PC-9 (cell line): ENCODE measurements at places on chromosomes 11 and 22.

GRCh38 chr11:15288863-15289262 lies 174.1 kb downstream of the INSC start:
- DNase-seq = no peak

DNA sequence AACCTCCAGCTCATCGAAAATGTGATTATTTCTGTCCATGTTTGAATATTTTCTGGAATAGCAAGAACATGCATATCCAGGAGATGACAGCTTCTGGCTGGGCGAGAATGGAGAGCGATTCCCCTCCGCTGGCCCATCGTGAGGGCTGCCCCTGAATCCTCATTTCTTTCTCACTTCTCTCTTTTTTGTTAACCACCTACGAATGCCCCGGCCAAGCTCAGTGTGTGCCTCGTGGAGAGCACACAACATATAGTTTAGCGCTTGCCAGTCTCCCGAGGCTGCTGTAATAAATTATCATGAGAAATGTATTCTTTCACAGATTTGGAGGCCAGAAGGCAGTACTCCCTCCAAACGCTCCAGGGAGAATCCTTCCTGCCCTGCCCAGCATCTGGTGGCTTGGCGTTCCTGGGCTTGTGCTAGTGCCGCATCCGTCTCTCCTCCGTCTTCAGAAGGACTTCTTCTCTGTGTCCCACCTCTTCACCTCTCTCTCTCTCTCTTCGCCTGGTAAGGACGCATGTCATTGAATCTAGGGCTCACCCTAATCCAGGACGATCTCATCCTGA lies 1306.0 kb downstream of the TBC1D22A start:
- no peak for DNase-seq

DNA sequence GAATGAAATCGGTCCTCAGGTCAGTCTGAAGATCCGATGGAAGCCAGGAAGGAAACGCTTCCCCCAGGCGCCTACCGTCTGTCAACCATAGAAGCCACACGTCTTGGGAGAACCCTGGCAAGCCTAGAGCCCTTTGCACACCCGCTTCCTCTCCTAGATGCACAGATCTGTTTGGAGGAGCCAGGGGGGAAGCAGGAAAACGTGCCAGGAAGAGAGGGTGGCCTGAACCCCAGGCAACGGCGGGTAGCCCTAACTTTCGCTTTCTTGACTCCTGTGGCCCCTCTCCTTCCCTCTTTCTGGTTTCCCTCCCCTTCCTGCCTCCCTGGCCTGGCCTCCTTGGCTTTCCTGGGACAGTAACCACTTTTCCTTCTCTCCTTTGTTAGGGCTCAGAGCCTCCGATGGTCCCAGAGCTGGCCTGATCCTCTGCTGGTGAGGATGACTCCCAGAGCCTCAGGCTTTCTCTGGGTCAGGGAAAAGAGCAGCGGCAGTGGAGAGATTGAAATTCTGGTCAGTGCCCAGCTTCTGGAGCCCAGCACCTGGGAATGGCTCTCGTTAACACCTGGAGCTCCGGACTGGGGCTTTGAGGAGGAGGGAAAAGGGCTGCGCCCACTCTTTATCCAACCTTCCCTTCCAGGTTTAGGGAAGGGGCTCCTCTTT lies 2.1 kb downstream of the FXYD6 start:
- DNase-seq = no peak

DNA sequence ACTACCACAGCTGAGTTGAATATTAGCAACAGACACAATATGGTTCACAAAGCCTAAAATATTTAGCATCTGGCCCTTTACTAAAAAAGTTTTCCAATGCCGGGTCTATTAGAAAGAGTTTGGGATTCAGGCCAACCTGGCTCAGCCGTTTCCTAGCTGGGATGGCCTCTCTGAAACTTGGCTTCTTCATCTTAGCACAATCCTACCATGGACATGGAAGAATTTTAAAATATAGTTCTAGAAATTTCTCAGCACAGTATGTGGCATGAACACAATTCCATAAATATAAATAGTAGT lies 103.8 kb downstream of the RRAS2 start:
- no peak for DNase-seq

DNA sequence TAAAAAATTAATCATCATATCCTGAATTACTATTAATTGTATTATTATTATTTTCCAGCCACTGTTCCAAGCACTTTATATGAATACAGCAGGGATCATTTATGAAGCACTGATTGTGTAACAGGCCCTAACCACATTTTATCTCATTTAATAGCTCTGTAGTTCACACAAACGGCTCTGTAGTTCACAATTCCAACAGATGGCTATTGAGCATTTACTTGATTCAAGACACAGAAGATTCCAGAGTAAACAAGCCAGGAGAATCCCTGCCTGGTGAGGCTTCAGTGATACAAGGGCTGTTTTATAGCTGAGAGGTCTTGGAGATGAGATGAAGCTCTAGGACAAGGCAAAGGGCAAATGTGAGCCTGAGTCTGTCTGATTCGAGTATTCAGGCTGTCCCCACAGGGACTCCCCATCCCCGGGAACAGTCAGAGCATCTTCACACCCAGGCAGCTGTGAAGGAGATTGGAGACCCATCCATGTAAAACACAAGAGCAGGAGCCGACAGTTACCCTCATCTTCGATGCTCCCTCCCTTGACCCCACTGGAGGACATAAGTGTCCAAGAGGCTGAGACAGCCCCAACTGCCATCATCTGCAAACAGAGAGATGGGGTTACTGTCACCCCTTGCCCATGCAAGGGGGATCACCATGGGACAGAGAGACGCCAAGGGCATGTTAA lies 222.5 kb downstream of the MN1 start:
- no peak for DNase-seq

GRCh38 chr11:17366495-17366894 lies 14.9 kb downstream of the NCR3LG1 start:
- no peak for DNase-seq

- no peak for DNase-seq
Observed at GRCh38 chr11:86949995-86950660, 5.1 kb downstream of the FZD4 start.

GRCh38 chr22:50274311-50274710 lies 4.1 kb upstream of the MAPK11 start:
- DNase-seq = peak; percentile 58

- no peak for DNase-seq
Observed at GRCh38 chr11:102799681-102800340, 1.9 kb upstream of the MMP1 start.

DNA sequence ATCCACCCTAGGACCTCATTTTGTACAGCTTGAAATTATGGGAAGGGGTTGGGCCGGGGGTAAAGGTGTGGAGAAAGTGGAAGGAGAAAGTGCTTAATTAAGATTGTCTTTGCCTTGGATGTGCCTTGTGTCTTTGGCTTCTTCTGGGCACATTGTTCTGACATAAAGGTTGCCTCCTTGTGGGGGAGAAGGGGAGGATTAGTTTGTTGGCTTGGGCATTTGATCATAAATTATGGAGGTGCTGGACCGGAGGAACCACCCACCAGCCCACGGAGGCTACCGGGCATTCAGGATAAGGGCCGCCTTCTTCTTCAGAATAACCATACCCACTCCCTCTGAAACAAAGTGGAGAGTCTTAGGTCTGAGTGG lies 1.3 kb downstream of the PAFAH1B2 start:
- peak; percentile 16 for DNase-seq

DNA sequence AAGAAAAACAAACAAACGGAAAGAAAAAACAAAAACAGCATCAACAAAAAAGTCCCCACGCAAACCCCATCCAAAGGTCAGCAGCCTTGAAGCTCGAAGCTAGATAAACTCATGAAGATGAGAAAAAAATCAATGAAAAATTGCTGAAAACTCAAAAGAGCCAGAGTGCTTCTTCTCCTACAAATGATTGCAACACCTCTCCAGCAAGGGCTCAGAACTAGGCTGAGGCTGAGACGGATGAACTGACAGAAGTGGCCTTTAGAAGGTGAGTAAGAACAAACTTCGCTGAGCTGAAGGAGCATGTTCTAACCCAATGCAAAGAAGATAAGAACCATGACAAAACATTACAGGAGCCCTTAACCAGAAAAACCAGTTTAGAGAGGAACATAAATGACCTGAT lies 18.4 kb upstream of the FTH1 start:
- DNase-seq = no peak

- DNase-seq = peak; percentile 43
Observed at GRCh38 chr11:96132437-96132836, 208.5 kb upstream of the MTMR2 start.
